Fibroblast of lung (primary cell): ENCODE measurements at places on chromosomes 6 and 20.

GRCh38 chr6:168016176-168016620, 18.7 kb downstream of the KIF25 start:
- no peak overlapping the region for H3K4me3 ChIP-seq
- no peaks in the 10 kb centered on the region for H3K36me3 ChIP-seq
- no peak overlapping the region for H3K27ac ChIP-seq

DNA sequence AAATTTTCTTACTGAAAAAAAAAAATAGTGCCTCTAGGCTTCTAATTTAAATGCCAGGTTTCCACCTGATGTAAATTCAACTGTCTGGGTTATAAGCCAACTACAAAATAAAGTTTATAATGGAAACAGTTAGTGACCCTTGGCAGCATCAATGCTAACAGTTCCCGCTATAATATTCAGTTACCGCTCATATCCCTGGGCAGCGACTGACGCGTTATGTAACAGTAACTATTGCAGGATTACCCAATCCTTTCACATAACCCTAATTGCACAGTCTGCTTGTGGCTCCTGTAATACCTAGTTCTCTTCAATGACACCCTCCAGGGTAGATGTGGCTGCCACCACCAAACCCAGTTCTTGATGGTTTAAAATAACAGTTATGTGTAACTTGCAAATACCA, 208.6 kb downstream of the MOXD1 start:
- H3K27ac ChIP-seq: no peak overlapping the region
- H3K4me1 ChIP-seq: peaks cover 3% of the 10 kb centered on the region
- no peak for DNase-seq
- H3K36me3 ChIP-seq: no peaks in the 10 kb centered on the region

DNA sequence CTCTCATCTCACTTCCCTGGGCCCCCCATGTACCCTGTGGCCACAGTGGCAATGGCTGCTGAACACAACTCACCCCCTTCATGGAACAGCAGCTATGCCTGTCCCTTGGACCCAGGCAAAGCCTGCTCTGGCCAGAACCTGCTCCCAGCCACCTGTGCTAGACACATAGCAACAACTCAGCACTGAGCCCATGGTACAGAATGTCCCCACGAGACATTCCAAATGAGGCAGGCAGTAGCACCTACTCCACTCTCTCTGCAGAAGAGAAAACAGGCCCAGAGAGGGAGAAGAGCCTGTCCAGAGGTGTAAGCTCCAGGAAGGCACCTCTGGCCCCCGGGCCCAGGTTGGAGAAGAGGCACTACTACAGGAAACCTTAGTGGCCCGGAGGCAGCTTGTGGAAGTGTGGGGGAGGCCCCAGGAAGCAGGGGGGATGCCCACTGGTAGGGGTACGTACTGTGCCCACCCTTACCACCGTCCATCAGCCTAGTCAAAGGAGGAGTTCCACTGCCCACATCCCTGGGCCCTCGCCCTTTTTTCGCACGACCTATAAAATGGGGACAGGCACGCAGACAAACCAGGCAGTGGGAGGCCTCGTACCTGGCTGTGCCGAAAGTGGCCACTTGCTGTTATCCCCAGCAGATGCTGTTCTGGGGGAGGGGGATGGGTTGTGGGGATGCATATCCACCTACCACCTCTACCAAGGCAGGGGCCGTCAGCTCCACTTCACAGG, 97.2 kb downstream of the ASXL1 start:
- H3K27me3 ChIP-seq: no peaks in the 10 kb centered on the region
- H3K4me1 ChIP-seq: peaks cover 2% of the 10 kb centered on the region
- no peak for DNase-seq
- H3K4me3 ChIP-seq: no peak overlapping the region
- H3K27ac ChIP-seq: no peak overlapping the region

DNA sequence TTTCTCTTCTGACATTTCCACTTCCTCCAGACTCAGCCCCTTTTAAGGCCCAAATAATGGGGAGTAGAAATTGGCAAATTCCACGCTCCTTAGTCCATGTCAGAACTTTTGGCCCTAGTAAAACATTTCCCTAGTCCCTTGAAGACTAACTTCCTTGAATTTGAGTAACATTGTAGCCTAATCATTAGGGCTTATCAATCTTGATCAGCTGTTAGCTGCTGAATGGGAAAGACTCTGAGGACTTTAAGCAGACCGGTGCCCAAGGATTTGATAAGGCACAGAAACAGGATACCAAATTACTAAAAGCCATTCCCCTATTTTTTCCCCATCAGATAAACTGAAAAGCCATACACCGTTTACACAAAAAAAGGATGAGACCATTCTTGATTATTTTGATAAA, 37.0 kb upstream of the ECI2 start:
- no peaks in the 10 kb centered on the region for H3K36me3 ChIP-seq
- DNase-seq: no peak
- no peak overlapping the region for H3K27ac ChIP-seq
- no peaks in the 10 kb centered on the region for H3K4me1 ChIP-seq
- no peak overlapping the region for H3K4me3 ChIP-seq
- no peaks in the 10 kb centered on the region for H3K27me3 ChIP-seq

- no peak overlapping the region for H3K4me3 ChIP-seq
- no peak overlapping the region for H3K27ac ChIP-seq
- H3K4me1 ChIP-seq: peaks cover 2% of the 10 kb centered on the region
- H3K36me3 ChIP-seq: no peaks in the 10 kb centered on the region
These were observed 118.6 kb upstream of the DOK5 start for GRCh38 chr20:54356801-54357200.

DNA sequence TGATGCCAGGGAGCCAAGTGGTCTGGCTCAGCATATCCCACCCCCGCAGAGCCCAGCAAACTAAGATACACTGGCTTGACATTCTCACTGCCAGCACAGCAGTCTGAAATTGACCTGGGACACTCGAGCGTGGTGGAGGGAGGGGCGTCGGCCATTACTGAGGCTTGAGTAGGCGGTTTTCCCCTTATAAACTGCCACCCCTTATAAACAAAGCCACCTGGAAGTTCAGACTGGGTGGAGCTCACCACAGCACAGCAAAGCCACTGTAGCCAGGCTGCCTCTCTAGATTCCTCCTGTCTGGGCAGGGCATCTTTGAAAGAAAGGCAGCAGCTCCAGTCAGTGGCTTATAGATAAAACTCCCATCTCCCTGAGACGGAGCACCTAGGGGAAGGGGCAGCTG, 19.4 kb downstream of the TINAG start:
- H3K4me3 ChIP-seq: no peak overlapping the region
- H3K27ac ChIP-seq: no peak overlapping the region
- peak; percentile 3 for DNase-seq
- H3K36me3 ChIP-seq: no peaks in the 10 kb centered on the region

- no peak overlapping the region for H3K4me3 ChIP-seq
- DNase-seq: no peak
- H3K27me3 ChIP-seq: no peaks in the 10 kb centered on the region
These were observed 11.5 kb upstream of the DEFB113 start for GRCh38 chr6:49980898-49981297.

GRCh38 chr6:42572523-42572922, 8.7 kb downstream of the UBR2 start:
- no peak overlapping the region for H3K4me3 ChIP-seq
- DNase-seq: no peak
- no peaks in the 10 kb centered on the region for H3K27me3 ChIP-seq
- no peaks in the 10 kb centered on the region for H3K36me3 ChIP-seq
- H3K4me1 ChIP-seq: peaks cover 2% of the 10 kb centered on the region

DNA sequence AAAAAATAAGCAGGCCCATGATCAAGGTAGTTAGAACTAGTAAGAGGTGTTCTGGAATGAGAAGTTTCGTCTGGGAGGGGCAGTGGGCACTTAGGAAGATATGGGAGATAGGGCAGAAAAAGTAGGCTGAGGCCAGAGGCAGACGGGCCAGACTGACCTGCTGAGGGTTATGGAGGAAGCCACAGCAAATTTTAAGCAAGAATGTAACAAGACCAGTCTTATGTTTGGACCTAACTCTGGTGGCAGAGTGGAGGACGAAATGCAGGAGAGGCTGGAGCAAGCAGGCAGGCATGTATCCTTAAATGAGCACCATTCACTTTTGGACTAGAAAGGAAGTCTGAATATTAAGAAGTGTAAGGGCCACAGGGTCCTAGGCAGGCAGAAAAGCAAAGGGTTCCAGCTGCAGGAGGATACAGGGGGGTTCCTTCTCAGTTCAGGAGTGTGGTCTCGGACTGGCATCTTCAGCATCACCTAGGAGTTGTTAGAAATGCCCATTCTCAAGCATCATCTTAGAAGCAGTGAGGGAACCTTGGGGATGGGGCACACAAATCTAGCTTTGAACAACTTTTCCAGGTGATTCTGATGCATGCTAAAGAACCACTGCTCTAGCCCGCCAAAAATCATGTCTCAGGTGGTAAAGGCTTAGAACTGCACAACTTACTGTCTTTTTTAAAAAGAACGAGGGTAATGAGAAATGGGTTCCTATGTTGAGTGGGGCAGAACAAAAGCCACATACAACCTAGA, 1.7 kb upstream of the DSTN start:
- peaks cover 3% of the 10 kb centered on the region for H3K36me3 ChIP-seq
- peak overlapping the region; percentile 86 for H3K27ac ChIP-seq
- peaks cover 10% of the 10 kb centered on the region for H3K4me1 ChIP-seq
- peak overlapping the region; percentile 26 for H3K4me3 ChIP-seq
- H3K27me3 ChIP-seq: no peaks in the 10 kb centered on the region

DNA sequence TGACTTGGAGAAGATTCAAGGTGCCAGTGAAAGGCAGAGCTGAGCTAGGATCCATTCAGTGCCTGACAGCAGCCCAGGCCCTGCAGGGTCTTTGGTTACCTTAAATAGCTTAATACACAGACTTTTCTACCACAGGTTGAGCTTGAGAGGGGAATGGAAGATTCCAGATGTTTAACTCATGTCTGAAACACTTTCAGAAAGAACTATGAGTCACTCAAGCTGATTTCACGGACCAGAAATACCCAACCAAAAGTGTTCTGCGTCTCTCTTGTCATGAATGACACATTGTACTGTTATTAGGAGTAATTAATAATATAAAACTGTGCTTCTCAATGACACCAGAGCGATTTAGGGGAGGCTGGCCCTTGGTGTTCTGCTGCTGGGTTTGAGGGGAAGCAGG, 6.4 kb upstream of the PMEPA1 start:
- H3K27me3 ChIP-seq: peaks cover under 1% of the 10 kb centered on the region
- no peaks in the 10 kb centered on the region for H3K4me1 ChIP-seq
- H3K27ac ChIP-seq: no peak overlapping the region
- DNase-seq: peak; percentile 54
- H3K4me3 ChIP-seq: no peak overlapping the region

GRCh38 chr6:98775205-98775604, 59.2 kb upstream of the POU3F2 start:
- H3K4me1 ChIP-seq: no peaks in the 10 kb centered on the region
- H3K4me3 ChIP-seq: no peak overlapping the region
- no peaks in the 10 kb centered on the region for H3K27me3 ChIP-seq
- H3K36me3 ChIP-seq: no peaks in the 10 kb centered on the region

DNA sequence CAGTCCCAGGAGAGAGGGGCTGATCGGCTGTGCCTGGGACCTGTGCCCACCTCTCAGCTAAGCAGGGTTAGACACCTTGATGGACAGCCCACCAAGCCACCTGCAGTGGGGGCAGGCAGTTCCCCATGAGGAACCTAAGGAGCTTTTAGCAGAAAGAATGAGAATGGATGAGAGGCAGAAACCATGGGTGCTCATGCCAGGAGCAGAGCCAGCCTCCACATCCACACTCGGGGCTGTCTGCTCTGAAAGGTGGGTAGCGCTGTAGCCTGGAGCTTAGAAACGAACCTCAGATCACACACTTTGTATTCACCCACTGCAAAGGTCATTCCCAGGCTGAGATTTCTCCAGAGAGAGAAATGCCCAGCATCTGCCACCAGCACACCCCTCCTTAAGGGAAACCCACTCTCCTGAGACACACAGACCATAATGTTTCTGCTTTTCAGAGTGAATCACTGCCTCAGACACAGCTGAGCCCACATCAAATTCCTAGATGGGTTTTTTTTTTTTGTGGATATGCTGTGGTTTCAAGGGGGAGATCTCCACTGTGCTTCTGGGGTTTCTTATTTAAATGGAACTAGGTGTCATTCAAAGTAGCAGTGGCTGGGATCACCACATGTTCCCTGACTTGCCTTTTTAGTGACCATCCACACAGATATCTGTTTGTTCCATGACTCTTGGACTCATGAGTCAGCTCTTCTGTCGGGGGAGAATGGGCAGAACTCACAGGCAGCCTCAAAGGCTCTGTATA, 218.9 kb downstream of the EYA2 start:
- H3K4me3 ChIP-seq: no peak overlapping the region
- no peaks in the 10 kb centered on the region for H3K27me3 ChIP-seq
- peak; percentile 86 for DNase-seq
- peaks cover 3% of the 10 kb centered on the region for H3K4me1 ChIP-seq
- H3K36me3 ChIP-seq: no peaks in the 10 kb centered on the region

GRCh38 chr6:149127212-149127611, 190.3 kb upstream of the TAB2 start:
- peaks cover 5% of the 10 kb centered on the region for H3K4me1 ChIP-seq
- DNase-seq: peak; percentile 73
- no peaks in the 10 kb centered on the region for H3K36me3 ChIP-seq
- no peak overlapping the region for H3K4me3 ChIP-seq

GRCh38 chr20:36792422-36792821, 18.9 kb upstream of the DSN1 start:
- DNase-seq: peak; percentile 65
- H3K4me3 ChIP-seq: no peak overlapping the region
- no peaks in the 10 kb centered on the region for H3K4me1 ChIP-seq
- no peak overlapping the region for H3K27ac ChIP-seq
- no peaks in the 10 kb centered on the region for H3K27me3 ChIP-seq

GRCh38 chr6:32329141-32329540, 42.6 kb downstream of the TSBP1 start:
- no peak for DNase-seq
- no peaks in the 10 kb centered on the region for H3K4me1 ChIP-seq
- no peaks in the 10 kb centered on the region for H3K36me3 ChIP-seq
- no peaks in the 10 kb centered on the region for H3K27me3 ChIP-seq

DNA sequence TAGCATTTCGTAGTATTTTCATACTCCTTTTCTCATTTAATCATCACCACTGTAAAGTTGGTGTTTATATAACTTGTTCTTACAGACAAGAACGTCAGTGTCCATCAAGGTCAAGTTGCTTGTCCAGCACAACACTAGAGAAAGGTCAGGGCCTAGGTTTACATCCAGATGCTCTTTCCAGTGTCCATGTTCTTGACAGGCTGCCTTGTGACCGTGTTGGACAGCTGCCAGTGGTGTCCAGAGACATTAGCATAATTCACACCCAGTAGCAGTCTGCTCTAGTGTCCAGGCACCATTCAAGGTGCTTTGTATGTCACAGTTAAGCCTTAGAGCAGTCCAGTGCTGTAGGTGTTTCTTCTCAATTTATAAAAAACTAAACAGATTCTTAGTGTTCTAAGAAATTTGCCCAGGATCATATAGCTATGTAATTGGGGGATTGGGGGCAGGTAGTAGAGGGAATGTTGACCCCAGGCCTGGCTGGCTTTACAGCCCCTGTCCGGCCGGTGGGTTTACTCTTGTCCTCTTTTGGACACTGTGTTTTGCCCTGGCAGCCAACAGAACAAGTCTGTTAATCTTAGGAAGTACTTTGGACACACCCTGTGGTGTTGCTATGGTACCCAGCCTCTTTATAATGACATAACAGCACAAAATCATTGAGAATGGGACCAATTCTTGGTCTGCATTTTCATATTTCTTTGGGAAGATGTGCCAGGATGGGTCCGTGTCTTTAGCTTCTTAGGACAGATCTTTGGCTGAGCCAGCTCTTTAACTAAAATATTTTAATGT, 8.0 kb downstream of the STK35 start:
- H3K27ac ChIP-seq: peak overlapping the region; percentile 18
- H3K4me3 ChIP-seq: no peak overlapping the region
- H3K4me1 ChIP-seq: peaks cover 10% of the 10 kb centered on the region
- no peaks in the 10 kb centered on the region for H3K27me3 ChIP-seq
